ENCODE measurements at places on chromosomes 6 and 20.

DNA sequence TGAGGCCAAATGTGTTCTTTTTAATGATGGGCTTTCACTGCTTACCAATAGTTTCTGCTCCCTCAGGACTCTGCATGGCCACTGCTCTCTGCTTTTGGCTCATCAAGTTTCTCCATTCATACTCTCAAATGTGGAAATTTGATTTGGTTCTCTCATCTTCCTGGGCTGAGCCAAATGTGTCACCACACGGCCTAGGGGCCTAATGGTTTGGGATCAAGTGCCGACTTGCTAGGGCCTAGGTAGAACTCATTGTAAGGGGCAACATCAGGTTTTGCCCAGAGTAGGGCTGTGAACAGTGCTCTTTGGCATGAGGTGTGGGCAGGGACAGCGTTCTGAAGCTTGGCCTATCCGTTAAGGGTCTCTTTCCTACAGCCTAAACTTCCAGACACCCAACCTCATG, 3.9 kb upstream of the MRPS10 start:
- no peak for DNase-seq

GRCh38 chr20:20184706-20185105, 132.4 kb downstream of the CFAP61 start:
- no peak for DNase-seq

GRCh38 chr6:77930952-77931351, 278.1 kb downstream of the MEI4 start:
- DNase-seq = no peak

DNA sequence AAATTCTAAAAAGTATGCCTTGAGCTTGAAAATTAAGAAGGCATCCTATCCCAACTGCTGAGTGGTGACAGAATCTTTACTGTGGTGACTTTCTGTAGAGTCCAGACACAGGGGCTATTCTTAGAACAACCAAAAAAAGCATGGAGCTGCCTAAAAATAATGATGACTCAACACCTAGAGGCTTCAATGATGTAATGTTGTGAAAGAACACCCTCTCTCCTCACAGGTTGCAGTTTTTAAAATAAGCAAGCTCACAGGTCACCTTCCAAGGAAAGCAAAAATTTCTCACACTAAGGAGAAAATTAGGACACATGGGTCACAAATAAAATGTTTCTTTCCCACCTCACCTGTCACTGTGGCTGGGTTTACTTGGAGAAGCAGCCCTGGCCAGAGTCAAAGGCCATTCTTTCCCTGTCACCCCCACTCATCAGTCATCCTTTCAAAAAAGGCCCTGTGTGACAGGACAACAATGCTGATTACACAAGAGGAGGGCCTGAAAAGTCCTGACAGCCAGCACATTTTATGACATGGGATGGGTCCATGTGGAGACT, 53.5 kb downstream of the RCAN2 start:
- DNase-seq = peak; percentile 53

DNA sequence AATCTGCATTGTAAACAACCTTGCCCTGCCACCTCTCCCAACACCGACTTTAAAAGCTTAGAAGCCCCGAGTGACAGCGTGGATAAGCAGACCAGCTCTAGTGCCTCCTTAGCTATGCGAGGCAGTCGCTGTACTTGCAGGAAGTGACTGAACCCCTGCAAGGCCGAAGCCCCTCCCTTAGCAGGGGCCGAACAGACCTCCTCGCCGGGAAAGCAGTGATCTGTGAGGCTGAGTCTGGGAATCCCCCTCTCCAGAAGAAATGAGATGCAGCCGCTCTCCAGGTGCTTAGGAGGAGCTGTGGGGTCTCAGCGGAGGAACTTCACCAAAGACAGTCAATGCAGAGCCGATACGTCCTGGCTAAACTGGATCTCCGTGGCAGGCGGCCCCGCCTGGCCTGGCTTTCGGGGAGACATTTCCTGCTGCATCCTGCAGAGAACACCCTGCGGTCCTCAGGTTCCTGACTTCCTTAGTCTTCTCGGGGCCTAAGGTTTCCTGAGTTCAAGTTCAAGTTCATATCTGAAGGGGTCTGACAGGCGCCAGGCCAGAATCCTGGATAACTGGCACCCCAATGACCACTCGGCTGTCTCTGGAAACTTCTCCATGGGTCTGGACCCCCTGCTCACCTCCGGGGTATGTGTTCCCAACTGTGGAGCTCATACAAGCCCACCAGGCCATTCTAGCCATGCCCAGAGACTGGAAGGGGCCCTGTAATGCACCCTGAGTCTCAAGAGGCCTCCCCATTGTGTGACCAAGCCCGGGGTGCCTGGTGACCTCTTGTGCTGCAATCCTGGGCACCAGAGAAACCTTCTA, 20.4 kb upstream of the FRMD1 start:
- no peak for DNase-seq

- DNase-seq = no peak
These were observed 35.6 kb upstream of the PRELID3B start for GRCh38 chr20:59078231-59078630.

- no peak for DNase-seq
These were observed 33.1 kb downstream of the CDS2 start for GRCh38 chr20:5159928-5160327.

DNA sequence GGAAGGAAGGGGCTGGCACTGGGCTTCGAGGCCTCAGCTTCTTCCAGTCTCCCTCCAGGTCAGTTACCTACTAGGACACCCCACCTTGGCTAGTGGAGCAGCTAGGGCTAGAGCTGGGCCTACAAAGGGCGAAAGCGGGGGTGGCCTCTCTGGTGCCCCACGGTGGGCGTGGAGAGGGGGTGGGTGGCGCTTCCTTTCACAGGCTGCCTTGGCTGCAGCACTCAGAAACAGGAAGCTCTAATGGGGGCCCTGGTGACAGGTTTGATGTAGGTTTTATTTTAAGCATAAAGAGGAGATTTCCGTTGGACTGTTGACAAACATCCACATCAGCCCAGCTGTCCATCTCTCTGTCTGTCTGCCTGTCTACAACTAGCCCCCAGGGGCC, 13.4 kb downstream of the FAM110A start:
- no peak for DNase-seq

- no peak for DNase-seq
These were observed 1395.9 kb downstream of the EPHA7 start for GRCh38 chr6:92023410-92023966.

GRCh38 chr6:151417477-151417876, 26.1 kb upstream of the ZBTB2 start:
- no peak for DNase-seq
